ENCODE measurements at places on chromosomes 13 and 19. TPM values are rescaled to one million over a fixed set of nuclear protein-coding genes. Genes with fewer than 3 reads are reported as not detected.

The HRC gene
- total RNA-seq: not detected

The PTGER1 gene
- not detected for total RNA-seq

The GRIN3B gene
- not detected for total RNA-seq

The CASP14 gene
- total RNA-seq: not detected

The CGB5 gene
- total RNA-seq: not detected

GRCh38 chr19:47703301-47703700 is 9.9 kb upstream of the EHD2 start:
- no peak for DNase-seq

DNA sequence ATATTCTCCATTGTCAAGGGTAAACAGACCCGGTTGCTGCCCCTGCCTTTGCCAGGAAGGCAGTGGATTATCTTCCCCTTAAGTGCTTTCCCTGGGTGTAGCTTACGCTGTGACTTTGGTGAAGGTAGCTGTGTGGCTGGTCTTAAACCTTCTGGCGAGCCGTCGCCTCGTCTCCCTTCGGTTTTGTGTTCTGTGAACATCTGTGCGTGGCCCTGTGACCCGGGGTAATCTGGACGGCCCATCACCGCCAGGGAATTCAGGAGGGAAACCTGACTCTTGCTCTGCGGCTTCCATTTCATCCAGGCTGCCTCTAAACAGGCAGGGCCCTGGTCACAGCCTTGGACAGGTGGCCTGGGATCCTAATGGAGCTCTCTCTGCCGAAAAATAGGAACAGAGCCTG is 78.7 kb downstream of the SHISA2 start:
- no peak for DNase-seq

GRCh38 chr19:5696196-5697021 is 6.3 kb downstream of the RPL36 start:
- DNase-seq: no peak

DNA sequence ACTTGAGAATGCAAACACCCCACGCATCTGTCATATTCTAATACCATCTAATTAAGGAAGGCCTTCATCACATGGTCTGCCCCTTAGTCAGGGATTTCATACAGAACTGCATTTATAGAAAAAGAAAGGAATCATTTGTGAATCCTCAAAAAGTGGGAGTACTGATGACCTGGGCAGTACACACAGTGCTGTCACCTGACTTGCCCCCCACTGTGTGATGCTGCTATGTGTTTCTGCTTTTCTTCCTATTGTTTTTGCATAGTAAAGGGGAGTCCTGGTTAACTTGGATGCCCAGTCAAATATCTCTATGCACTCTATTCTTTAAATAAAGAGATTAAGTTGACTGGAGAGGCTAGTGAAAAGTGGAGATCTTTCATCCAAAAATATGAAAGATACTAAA is 1921.2 kb upstream of the PRR20A start:
- DNase-seq: no peak

DNA sequence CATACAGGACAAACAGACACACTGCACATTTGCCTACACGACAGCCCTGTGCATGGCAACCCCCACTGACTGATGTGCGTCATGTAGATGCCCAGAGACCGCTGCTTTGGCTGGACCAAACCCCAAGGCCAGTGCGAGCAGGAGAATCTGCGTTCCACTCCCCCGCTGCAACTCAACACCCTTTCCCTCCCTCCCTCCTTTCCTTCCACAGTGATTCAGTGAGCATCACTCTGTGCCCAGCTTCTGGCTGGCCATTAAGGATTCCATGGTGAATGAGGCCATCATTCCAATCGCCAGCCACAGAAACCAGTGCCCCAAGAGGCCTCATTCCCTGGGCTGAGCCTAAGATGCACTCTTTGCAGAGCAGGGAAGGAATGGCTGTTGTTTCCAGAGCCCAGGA is 61.6 kb downstream of the GSX1 start:
- DNase-seq: no peak

GRCh38 chr19:5418677-5419076 is 36.5 kb upstream of the ZNRF4 start:
- no peak for DNase-seq

GRCh38 chr13:29496241-29496712 is 99.2 kb downstream of the SLC7A1 start:
- no peak for DNase-seq

DNA sequence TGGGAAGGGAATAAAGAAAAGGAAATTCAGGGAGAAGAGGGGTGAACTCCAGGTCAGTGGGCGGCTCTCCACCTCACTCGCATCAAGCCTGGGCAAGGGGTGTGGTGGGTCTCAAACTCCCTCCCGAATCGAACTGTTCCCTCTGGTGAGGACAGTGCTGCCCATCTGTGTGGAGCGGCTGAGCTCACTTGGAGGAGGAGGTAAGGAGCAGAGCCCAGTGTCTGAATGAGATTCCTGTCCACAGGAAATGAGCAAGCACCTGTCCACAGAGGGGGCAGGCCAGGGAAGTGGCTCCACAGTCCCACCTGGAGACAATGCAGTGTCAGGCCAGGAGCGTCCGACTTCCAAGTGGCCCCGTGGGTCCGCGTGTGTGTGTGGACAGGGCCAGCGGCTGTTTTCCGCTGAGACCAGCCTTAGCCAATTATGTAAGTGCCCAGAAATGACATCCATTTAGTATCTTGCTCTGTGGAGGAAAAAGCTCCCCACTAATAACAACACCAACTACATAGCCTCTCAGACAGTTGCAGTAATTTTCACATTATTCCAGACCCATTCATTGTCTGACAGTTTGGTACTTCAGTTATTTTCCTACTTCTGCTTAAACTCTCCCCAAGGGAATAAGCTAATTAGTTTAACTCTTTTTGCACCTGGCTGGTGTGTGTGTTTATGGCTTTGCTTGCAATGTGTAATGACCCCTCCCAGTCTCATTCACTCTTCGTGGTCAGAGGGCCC is 114.6 kb downstream of the SOX1 start:
- DNase-seq: no peak

- DNase-seq: no peak
Observed at GRCh38 chr19:24101459-24102115, 14.6 kb downstream of the ZNF254 start.

DNA sequence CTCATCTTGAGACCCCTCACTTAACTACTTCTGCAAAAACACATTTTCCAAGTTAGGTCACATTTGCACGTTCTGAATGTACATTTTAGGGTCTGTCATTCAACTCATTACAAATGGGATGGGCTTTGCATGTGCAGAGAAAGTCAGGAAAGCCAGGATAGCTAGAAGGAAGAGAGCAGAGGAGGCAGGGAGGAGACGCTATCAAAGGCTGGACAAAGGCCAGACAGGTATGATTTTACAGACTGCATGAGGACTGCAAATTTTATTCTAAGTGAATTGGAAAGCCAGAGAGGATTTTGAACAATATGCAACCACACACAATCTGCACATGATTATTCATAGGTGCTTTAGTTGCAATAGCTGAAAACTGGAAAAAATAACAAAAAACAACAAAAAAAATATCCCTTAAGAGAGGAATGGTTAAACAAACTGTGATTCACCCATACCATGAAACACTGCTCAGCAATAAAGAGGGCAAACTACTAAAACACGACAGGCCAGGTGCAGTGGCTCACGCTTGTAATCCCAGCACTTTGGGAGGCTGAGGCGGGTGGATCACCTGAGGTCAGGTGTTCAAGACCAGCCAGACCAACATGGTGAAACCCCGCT is 21.1 kb downstream of the SYDE1 start:
- no peak for DNase-seq

- no peak for DNase-seq
Observed at GRCh38 chr13:33303855-33304597, 18.5 kb upstream of the STARD13 start.

DNA sequence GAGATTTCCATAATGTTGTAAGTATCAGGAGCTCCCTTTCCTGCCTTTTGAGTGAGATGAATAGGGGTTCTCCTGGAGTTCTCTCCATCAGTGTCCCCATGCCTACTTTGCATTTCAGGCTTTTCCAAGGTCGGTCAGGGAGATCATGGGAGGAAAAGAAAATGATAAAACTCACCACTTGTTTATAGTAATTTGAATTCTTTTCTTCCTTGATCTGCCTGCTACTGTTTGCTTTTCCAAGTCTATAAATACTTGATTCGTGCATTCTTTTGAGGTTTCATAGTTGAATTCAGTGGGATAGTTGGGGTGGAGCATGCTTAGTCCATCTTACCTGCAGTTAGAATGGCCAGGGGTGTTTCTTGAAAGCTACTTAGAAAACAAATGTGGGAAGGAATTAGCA is 51.5 kb downstream of the PCCA start:
- no peak for DNase-seq

DNA sequence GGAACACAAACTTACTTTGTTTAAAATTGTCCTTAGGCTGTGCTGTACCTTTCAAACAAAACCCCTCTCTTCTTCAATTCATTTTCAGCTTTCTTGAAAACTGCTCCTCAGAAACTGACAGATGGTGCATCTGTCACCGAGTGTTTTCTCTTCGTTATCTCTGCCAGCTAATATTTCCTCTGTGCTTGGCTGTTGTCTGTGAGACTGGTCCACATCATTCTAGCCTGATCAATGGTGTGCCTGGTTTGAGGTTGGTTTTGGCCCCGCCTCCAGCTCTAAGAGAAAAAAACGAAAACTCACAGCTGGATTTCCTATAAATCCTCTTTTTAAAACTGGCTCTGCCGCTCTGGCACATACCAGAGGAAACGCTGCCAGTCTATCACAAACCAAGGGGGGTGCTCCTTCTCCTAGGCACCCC is 79.7 kb downstream of the STARD13 start:
- DNase-seq: no peak

- no peak for DNase-seq
Observed at GRCh38 chr13:109941221-109941620, 154.8 kb upstream of the IRS2 start.

DNA sequence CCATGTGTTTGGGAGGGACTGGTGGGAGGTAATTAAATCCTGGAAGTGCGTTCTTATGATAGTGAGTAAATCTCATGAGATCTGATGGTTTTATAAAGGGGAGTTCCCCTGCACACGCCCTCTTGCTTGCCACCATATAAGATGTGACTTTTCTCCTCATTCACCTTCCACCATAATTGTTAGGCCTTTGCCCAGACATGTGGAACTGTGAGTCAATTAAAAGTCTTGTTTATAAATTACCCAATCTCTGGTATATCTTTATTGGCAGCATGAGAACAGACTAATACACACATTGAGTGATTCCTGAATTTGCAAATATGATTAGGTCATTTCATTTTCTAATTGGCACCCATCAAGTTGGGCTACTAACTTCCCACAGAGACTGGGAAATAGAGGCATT is 977.2 kb downstream of the SLITRK1 start:
- no peak for DNase-seq

GRCh38 chr19:45800070-45800553 is 7.5 kb upstream of the DMWD start:
- no peak for DNase-seq

DNA sequence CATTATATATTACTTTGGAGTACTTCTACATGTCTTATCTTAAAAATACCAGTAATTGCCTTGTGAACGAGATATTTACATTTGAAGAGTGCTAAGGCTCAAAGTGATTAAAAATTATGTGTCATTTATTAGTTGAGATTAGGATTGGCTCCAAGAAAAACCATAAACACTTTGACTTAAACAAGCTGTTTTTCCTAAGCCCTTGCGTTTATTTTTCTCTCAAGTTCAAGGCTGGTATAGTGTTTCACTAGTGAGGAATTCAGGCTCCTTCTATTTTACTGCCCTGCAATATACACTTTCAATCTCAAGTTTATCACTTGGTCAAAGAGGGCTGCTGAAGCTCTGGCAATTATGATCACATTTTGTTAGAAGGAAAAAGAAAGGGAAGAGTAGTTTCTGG is 49.9 kb downstream of the UFM1 start:
- no peak for DNase-seq

DNA sequence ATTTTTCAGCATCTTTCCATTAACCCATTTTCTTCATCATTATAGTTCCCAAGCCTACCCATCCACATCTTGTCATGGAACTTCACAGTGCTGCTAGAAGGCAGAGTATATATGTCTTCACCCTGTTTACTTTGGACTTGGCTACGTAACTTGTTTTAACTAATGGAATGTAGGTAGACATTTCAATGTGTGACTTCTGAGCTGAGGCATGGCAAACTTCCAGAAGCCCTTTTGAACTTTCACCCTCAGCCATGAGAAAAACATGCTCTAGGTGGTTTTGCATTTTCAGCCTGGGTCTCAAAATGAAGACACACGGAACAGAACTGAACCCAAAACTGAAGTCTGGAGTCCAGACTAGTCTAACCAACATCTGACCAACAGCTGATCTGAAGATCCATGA is 3.2 kb downstream of the TEX30 start:
- DNase-seq: no peak

- no peak for DNase-seq
Observed at GRCh38 chr13:44110091-44110621, 230.5 kb downstream of the LACC1 start.

DNA sequence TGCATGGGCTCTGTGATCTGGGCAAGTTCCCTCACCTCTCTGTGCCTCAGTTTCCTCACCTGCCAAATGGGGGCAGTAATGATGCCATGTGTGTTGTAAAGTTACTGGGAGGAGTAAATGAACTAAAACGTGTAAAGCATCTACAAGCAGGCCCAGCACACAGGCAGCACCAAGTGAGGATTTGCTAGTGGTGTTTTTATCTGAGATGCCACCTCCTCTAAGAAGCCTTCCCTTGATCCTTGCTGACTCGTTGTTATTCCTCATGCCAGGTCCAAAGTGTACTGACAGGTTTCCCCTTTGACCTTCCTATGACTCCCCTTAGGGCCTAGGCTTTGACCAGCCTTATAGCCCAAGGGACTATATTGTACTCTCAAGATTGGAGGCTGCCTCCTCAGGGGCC is 1.5 kb upstream of the UQCRFS1 start:
- DNase-seq: no peak

DNA sequence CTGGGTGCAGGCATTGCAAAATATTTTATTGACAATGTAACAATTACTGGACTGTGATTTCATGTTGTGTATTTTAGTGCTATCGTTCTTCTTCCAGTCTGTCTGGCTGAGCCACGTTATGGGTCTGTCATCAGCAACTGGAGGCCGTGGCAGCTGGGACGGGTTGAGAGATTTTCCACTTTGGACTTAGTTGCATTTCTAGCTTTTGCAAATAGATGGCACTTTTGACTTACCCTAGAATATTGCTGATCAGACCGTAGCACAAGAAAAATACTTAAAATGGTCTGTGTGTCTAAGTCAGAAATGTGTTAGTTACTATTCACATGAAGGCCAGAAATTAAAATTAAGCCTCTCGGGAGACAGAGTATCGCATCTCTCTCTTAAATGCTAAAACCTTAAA is 211.1 kb downstream of the TEX29 start:
- no peak for DNase-seq

- no peak for DNase-seq
Observed at GRCh38 chr13:25463496-25463895, 91.7 kb downstream of the ATP8A2 start.
